ENCODE measurements at places on chromosomes 11 and 22.

DNA sequence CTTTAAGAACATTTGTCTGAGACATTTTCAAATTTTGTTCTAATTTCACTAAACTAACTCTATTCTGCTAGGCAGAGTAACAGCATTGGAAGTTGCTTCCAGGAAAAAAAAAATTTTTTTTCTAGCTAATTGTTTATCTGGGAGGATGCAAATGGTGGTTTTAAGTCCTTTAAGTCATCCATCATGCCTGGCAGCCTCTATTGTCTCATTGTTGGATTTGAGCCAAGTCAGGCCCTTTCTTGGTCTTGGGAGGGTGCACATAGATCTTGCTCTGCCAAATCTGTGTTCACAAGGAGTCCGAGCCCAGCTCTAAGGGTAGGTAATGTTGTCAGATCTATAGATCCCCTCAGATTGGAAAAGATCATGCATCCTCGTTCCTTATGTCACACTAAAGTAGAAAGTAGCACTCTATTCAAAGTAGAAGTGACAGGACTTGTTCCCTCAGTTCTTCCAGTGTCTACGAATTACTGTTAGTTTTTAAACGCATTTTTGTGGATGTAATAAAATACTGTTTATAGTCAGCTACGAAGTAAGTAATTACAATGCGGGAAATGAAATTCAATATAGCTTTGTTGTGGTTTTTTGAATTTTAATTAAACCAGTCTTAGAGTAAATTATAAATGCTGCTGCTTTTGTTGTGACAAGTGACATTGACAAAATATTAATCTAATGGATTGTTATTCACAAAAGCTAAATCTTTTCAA is 166.0 kb upstream of the RASSF10 start:
- DNase-seq = no peak

DNA sequence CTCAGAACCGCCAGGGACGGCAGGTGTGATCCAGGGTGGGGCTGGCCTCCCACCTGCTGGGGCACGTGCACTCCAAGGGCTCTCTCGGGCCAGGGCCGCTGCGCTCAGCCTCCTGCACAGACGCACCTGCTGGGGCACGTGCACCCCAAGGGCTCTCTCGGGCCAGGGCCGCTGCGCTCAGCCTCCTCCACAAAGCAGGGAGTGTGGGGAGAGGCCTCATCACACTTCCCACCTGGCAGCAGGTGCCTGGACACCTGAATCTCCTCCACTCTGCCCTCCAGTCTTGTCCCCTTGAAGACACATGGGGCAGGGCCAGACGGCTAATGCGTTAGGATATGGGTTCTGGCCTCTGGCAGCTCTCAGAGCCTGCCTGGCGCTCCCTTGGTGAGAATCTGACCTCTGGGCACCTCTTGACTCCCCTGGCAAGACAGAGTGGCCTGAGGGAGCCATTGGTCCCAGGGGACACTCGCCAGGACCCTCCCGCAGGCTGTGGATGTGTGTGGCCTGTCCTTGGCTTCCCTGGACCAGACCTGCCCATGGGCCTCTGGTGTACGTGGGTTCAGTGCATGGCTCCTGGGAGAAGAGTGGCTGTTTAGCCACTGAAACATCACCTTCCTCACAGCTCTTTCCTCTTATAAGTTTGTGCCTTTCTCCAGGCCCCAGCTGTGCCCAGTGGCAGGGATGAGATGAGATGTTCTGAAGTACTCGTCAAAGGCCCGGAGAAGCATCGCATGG is 73.5 kb downstream of the BRD1 start:
- no peak for DNase-seq

DNA sequence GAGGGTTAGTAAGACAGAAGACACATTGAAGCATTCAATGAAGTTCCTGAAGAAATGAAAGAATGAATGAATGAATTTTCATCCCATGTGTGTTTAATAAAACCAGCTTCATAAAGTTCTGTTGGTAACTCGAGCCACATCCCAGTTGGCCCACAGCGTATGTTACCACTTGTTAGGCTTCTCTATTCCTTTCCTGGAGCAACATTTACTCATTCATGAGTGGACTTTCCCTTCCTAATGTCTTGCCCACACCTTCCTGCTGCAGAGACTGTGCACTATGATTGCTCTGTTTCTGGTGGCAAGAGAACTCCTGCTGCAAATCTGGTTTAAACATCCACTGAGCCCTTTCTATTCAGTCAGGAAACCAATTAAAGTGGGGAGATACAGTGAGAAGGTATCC is 7.0 kb downstream of the OR52R1 start:
- DNase-seq = no peak

GRCh38 chr11:95453616-95454171 is 222.7 kb upstream of the SESN3 start:
- DNase-seq = no peak

- DNase-seq = peak; percentile 66
These were observed 6.7 kb downstream of the ZC3H7B start for GRCh38 chr22:41308054-41308453.

GRCh38 chr22:49011769-49012648 is 815.7 kb downstream of the BRD1 start:
- DNase-seq = no peak

DNA sequence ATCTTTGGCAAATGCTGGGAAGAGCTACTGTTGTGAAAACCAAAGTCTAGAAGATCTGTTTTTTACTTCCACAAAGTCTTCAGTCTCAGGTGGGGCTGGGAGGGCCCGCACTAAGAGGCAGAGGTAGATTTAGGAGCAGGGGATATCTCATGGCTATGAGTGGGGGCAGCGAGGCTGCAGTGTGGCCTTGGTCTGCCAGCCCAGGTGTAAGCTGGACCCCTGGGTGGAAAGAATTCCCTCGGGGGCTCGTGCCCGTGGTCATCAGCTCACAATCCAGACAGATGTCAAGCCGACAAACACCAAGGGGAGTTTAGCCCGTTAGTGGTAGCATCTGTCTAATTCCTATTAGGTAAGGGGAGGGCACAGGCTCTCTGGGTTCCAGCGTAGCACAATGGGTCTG is 9.0 kb downstream of the PKNOX2 start:
- DNase-seq = no peak

DNA sequence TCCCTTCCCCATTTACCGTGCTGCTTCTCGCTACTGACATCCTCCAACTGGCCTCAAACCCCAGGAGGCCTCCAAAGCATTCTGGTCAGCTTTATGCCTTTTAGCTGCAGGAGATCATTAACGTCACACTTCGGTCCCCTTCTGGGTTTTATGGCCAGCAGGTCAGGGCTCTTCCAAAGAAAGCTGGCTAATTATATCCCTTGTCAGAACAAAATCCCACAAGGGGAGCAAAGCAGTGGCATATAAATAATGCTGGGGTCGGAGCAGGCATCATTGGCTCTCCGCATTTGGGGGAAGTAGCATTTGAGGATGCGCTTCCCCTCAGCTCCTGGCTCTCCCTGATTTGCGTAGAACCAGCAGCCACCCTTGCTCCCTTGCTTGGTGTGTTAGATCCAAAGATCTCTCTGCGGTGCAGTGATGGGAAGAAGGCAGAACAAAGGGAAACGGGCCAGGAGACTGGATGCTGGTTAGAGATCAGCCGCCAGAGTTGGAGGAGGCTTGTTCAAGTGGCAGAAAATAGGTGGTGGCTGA is 117.4 kb downstream of the DBX1 start:
- no peak for DNase-seq

GRCh38 chr22:38519453-38520250 is 13.5 kb upstream of the DDX17 start:
- no peak for DNase-seq

GRCh38 chr11:15179167-15179566 is 64.4 kb downstream of the INSC start:
- peak; percentile 80 for DNase-seq

DNA sequence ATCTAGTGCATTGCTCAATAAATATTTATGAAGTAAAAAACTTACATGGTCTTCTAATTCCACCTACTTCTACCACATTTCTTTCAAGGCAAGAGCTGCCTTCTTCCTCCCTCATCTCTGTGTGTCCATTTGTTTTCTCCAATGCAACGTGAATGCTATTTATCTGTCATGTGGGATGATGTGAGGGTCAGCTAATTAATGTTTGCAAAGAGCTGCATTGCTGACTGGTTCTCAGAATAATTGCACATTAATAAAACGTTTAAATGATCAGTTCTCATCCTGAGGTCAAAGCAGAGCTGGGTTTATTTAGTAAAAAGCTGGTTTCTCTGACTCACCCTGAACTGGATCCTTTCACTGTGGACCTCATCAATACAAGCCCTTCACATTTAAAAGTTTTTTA is 8.7 kb downstream of the TENM4 start:
- DNase-seq = no peak

- no peak for DNase-seq
These were observed 37.6 kb upstream of the MTNR1B start for GRCh38 chr11:92931746-92932422.

Measured in GM04504 (cell line).